ENCODE measurements at places on chromosomes 3 and 15.

DNA sequence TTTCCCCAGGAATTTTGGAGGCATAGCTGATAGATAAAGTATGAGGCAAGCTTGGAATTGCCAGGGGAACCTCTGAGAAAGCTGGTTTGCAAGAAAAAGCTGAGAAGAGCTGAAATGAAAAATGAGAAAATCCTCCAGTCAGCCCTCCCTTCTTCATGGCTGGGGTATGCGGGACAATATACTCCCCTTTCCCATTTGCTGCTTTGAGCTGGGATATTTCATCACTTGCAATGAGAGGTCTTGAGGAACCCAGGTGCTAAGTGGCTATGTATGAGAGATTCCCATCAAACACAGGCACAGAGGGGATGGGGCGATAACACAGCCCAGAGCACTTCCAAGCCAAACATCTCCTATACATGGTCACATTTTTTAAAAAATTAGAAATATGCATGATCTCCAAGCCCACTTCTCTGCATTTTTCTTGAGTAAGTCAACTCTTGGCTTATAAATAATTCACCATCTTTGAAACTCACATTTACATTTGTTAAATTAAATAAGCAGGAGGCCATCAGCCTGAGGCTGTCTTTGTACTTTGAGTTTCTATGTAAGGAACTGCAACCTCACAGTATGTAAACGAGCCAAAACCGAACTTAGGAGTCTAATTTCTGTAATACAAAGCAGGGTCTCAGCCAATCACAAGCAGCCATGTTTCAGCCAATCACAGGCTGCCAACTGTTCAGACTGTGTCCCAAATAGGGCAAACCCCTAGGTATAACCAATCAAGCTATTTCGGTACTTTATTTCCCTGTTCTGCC is 983.6 kb upstream of the NR2F2 start:
- H3K4me1 ChIP-seq: no peaks in the 10 kb centered on the region
- H3K4me3 ChIP-seq: no peak overlapping the region
- DNase-seq: no peak
- H3K27me3 ChIP-seq: no peaks in the 10 kb centered on the region
- no peak overlapping the region for H3K27ac ChIP-seq

GRCh38 chr3:78970656-78971055 is 797.1 kb downstream of the ROBO1 start:
- H3K36me3 ChIP-seq: no peaks in the 10 kb centered on the region
- H3K27me3 ChIP-seq: no peaks in the 10 kb centered on the region
- no peak for DNase-seq
- H3K27ac ChIP-seq: no peak overlapping the region

- no peak for DNase-seq
- H3K27me3 ChIP-seq: no peaks in the 10 kb centered on the region
- no peak overlapping the region for H3K4me3 ChIP-seq
- no peaks in the 10 kb centered on the region for H3K4me1 ChIP-seq
- H3K36me3 ChIP-seq: no peaks in the 10 kb centered on the region
- H3K27ac ChIP-seq: no peak overlapping the region
Measured at GRCh38 chr15:22850055-22850454, 11.6 kb downstream of the NIPA2 start.

DNA sequence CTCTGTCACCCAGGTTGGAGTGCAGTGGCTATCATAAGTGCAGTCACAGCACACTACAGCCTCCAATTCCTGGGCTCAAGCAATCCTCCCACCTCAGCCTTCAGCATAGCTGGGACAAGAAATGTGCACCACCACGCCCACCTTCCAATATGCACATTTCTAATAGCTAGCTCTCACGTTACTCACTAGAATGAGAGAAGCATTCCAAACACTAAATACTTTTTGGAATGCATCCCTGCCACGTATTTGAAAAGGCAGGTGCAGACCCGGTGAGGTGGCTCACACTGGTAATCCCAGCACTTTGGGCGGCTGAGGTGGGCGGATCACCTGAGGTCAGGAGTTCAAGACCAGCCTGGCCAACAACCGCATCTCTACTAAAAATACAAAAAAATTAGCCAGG is 7.6 kb upstream of the TCF12 start:
- H3K36me3 ChIP-seq: no peaks in the 10 kb centered on the region
- H3K4me1 ChIP-seq: no peaks in the 10 kb centered on the region
- DNase-seq: no peak

DNA sequence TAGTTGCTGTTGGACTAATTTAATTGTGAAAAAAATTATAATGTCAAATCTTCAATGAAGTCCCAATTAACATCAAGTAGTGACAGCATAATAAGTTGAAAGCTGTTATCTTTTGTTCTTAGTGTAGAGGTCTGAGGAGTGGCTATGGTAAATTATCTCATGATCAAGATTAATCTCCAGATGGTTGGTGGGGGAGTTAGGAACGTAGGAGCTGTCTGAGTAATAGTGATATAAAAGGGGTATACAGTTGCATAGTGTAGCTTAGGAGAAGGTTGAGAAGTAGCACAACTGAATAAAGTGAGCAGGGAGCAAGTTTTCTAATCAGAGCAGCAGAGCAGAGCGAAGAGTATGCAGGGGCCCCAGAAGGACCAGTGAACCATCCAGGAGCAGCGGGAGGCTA is 19.5 kb downstream of the TMOD2 start:
- no peaks in the 10 kb centered on the region for H3K36me3 ChIP-seq
- no peak for DNase-seq
- 0 out of 2 replicates have a peak, but pooled peaks cover 3% of the 10 kb centered on the region for H3K4me1 ChIP-seq
- no peak overlapping the region for H3K27ac ChIP-seq
- no peaks in the 10 kb centered on the region for H3K27me3 ChIP-seq
- no peak overlapping the region for H3K4me3 ChIP-seq

DNA sequence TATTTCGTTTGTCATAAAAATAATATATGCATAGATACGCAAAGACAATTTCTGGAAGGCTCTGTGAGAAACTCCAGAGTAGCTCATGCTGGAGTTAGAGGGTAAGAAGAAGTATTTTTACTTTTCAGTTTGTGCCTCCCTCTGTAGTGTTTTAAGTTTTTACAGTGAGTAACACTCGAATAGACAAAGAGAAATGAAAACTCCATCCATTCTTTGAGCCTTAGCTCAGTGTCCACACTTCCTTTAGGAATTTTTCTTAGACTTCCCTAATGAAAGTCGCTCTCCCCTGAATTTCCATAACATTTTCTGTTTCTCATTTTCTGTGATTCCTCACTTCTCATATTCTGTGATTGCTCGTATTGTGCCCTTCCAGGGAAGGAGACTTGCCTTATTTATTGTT is 2.1 kb downstream of the BLOC1S6 start:
- no peak for DNase-seq
- H3K36me3 ChIP-seq: no peaks in the 10 kb centered on the region
- no peak overlapping the region for H3K4me3 ChIP-seq
- no peaks in the 10 kb centered on the region for H3K4me1 ChIP-seq
- H3K27ac ChIP-seq: no peak overlapping the region
